ENCODE measurements at places on chromosomes 4 and X. TPM values are rescaled to one million over a fixed set of nuclear protein-coding genes. Genes with fewer than 3 reads are reported as not detected.

DNA sequence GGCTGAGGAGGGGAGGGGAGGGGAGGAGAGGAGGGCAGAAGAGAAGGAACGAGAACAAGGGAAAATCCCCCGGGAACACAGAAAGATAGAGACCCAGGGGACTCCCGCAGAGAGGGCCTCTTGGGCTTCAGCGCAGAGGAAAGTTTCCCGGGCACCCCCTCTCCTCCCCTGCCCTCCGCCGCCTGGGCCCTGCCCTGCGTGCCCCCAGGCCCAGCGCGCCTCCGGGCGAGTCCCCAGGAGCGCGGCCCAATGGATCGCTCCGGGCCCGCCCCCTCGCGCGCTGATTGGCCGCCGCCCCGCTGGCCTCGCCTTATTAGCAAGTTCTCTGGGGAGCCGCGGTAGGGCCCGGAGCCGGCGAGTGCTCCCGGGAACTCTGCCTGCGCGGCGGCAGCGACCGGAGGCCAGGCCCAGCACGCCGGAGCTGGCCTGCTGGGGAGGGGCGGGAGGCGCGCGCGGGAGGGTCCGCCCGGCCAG lies at the start of gene MSX1:
Gene MSX1, plus strand, starts transcription at position 341 of the 474 bp plus-strand sequence. CDS start 235 bp downstream, outside the sequence.
- no peak for DNase-seq

DNA sequence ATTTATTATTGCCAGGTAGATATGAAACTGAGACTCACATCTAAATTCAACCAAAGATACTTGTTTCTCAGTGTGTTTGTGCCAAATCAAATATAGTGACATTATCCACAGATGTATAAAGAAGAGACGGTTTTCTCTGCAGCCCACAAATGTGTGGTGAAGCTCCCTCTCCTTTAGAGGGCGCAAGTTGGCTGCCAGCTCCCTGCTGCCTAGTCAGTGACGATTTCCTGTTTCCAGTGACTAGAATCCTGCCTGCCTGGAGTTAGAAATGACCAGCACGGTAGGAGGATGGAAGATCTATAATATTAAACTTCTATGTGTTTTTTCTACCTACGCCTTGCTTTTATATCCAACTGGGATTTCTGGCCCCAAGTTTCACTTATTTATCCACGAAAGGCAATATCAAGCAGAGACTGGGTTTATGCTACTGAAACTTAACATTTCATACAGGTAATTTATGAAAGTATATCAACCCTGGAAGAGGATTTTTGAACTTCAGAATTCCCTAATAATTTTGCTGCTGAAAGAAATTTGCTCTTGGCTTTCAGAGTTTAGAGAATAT lies 1793.7 kb upstream of the TENM3 start:
- peak; percentile 6 for DNase-seq

The TLR10 gene
- not detected for total RNA-seq

DNA sequence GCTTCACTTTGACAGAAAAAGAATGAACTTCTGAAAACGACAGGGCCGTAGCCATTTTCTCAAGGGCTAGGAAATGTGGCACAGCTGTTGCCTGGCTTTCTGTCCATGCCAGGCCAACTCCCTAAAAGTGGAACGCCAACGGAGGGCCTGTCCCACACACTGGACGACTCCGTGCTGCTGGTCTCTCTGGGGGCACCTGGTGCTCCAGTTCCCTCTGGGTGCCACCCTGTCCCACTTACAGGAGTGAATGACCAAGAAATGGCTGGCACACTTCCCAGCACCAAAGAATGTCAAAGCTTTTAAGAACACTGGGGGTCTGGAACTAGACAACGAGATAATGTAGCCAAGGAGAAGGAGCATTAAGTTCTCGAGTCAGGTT lies 40.9 kb downstream of the GATB start:
- no peak for DNase-seq

- DNase-seq = no peak
These were observed 57.5 kb upstream of the EGFL6 start for GRCh38 chrX:13511944-13512330.

DNA sequence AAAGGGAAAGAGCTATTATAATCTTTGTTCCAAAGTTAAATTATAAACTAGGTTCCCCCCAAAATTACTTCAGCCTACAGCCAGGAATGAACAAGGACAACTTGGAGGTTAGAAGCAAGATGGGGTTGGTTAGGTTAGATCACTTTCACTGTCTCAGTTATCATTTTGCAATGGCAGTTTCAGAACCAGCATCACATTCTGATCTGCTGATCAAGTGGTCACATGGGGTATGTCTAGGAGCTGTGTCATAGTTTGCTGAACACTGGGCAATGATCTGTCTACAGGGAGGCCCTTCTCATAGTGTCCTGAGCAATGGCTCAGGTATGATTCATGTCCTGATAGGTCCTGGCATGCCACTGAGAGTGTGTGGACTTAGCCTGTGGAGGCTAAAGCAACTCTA lies 41.6 kb upstream of the XIAP start:
- peak; percentile 91 for DNase-seq

DNA sequence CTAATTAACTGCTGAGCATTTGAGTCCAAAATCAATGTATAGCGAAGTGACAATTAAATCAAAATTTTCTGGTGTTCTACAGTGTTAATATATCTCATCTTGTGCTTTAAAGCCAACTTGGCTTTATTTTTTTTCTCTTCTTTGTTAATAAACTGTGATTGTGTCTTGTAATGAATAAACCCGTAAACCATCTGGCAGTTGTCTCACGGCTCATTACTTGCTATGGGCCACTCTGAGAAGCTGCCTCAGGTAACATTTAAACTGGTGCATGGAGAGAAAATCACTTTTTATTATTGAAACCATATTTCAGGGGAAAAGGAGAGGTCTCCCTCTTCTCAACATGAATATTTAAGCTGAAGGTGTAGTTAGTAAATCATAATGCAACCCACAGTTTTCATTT lies 694.0 kb downstream of the KCTD8 start:
- no peak for DNase-seq

DNA sequence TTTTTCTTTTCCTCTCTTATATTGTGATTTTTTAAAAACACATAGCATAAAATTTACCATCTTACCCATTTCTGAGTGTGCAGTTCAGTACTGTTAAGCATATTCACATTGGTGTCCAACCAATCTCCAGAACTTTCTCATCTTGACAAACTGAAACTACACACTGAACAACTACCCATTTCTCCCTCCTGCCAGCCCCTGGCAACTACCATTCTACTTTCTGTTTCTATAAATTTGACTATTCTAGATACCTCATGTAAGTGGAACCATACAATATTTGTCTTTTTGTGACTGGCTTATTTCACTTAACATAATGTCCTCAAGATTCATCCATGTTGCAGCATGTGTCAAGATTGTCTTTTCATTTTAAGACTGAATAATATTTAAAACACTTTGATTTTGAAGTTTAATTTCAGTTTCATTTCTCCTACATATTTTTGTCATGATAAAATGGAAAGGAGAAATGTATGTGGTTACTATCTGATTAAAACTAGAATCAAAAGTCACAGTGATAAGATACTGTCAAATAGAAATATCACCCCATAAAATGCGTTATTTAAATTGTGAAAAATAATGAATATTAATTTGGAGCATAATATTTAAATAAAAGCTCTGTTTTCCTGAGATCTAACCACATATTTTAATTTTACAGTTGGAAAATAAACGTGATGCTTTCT lies 122.8 kb downstream of the DIPK2B start:
- no peak for DNase-seq

GRCh38 chrX:8433109-8434062 lies 31.2 kb upstream of the VCX3B start:
- peak; percentile 60 for DNase-seq

DNA sequence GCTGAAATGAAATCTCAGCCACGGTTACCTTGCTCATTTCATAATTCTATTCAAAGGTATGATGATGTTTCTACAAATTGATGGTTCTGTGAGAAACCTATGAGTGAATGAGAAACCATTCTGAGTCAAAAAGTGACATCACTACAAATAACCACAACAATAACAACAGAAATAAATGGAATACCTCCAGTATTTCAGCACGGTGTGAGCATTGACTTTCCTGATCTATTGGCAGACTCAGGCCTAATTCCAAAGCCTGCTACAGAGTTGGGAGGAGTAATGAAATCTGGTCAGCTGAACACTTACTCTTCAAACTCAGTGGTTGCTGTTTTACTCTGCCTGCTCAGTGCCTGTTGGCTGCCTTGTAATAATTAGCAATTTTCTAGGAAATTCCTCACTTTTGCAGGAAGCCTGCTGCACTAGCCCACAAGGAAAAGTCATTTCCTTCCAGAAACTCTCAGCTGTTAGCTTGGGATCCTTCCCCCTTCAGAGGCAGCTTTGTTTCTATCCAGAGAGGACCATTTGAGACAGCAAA lies 18.8 kb upstream of the SYNPO2 start:
- peak; percentile 62 for DNase-seq

GRCh38 chr4:122895336-122895995 lies 26.9 kb downstream of the NUDT6 start:
- no peak for DNase-seq
